ENCODE measurements at places on chromosomes 5 and 9. TPM values are rescaled to one million over a fixed set of nuclear protein-coding genes. Genes with fewer than 3 reads are reported as not detected.
A peak's percentile ranks its signal among the peaks of the same experiment; 100 is the strongest.

Gene PCDHAC1
- not detected for total RNA-seq

Gene PCDHGB5
- not detected for total RNA-seq

Gene EFNA5
- total RNA-seq = 4.9 TPM

Gene RUFY1
- total RNA-seq = 41.8 TPM

Gene TPPP
- total RNA-seq = 20.7 TPM

Gene HRH2
- total RNA-seq = not detected

Gene SH2D3C
- not detected for total RNA-seq

Gene C9orf50
- total RNA-seq = not detected

Gene CER1
- total RNA-seq = not detected

- DNase-seq = peak; percentile 48
Observed at GRCh38 chr5:142322747-142323479, 1.9 kb downstream of the SPRY4 start.

- no peak for DNase-seq
Observed at GRCh38 chr5:164394686-164395194, 889.3 kb downstream of the MAT2B start.

GRCh38 chr5:539469-540070 is 15.3 kb upstream of the SLC9A3 start:
- DNase-seq = no peak

GRCh38 chr5:57435701-57436134 is 46.9 kb downstream of the ACTBL2 start:
- DNase-seq = peak; percentile 91

DNA sequence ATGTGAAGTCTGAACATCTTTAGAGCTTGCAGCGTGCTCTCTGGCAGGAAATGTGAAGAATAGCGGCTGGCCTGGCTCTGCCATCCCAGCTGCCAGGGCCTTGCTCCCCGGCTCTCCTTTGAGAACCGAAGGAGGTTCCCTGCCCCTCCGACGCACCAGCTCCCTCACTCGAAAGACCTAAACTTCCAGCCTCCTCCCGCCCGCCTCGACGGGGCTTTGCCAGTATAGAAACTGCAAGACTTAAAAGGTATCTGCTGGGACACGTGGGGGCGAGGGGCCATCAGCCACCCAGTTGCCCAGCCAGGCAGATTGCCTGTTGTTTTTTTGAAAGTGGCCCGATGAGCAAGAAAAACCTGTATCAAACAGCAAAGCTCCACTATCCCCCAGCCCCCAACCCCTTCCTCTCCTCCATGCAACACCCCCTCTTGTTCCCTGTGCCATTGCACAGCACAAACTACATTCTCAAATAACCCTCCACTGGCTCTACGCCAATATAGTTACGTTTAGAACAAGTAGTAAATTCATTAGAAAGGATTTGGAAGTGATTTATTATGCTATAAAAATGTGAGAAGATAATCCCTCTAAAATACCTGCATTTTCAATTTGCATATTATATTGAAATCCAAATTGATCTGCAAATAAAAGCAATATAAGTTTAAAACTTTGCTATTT is 331.9 kb downstream of the MED10 start:
- DNase-seq = no peak

GRCh38 chr9:14978022-14979000 is 68.1 kb upstream of the FREM1 start:
- DNase-seq = no peak

GRCh38 chr5:91007780-91008402 is 375.2 kb downstream of the ARRDC3 start:
- peak; percentile 23 for DNase-seq

DNA sequence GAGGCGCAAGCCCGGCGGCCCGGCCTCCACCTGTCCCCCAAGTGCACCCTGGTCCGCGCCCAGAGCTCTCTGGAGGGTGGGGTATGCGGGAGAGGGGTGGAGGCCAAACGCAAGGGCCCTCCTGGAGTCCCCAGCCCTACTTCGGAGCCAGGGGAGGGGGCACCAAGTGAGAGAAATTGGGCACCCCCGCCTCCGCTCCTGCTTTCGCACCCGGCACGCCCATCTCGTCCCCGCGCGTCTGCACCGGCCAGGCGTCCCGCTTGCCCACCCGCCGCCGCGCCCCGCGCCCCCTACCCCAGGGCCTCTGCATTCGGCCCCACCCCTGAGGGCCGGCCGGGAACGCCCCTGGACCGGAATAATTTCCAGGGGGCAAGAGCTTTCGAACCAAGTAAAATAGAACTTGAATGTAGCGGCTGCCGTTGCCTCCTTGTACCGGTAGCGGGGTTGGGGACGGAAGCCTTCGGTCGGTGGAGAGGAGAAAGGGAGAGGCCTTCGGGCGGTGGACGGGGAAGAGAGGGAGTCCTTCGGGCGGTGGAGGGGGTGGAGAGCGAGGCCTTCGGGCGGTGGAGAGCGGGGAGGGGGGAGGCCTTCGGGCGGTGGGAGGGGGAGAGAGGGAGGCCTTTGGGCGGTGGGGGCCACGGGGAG is 694 bp upstream of the PHPT1 start:
- peak; percentile 34 for DNase-seq

DNA sequence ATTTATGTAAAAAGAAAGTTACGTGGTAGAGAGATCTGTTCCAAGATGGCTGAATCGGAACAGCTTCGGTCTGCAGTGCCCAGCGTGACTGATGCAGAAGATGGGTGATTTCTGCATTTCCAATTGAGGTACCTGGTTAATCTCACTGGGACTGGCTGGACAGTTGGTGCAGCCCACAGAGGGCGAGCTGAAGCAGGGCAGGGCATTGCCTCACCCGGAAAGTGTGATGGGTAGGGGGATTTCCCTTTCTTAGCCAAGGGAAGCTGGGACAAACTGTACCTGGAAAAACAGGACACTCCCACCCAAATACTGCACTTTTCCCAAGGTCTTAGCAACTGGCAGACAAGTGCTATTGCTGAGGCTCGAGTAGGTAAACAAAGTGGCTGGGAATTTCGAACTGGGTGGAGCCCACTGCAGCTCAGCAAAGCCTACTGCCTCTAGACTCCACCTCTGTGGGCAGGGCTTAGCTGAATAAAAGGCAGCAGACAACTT is 13.1 kb upstream of the HSD17B4 start:
- peak; percentile 69 for DNase-seq

DNA sequence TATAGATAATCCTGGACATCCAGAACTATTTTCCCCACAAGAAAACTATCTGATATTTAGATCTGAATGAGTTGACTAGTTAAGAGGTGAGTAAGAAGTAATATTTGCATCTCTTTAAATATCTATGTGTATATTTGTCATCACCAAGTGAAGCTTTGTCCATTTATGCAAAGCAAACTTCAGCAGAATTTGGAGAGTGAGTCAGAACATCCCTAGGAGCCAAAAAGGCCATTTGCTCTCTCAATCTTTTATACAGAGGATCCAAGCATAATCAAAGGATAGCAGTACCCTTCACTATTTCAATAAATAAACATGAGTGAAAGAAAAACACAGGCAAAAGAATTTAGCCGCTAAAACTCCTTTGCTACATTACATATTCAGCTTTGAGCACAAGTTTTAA is 454.4 kb downstream of the NR2F1-AS1 start:
- DNase-seq = no peak

GRCh38 chr5:62886603-62887315 is 308.1 kb downstream of the LRRC70 start:
- DNase-seq = no peak

DNA sequence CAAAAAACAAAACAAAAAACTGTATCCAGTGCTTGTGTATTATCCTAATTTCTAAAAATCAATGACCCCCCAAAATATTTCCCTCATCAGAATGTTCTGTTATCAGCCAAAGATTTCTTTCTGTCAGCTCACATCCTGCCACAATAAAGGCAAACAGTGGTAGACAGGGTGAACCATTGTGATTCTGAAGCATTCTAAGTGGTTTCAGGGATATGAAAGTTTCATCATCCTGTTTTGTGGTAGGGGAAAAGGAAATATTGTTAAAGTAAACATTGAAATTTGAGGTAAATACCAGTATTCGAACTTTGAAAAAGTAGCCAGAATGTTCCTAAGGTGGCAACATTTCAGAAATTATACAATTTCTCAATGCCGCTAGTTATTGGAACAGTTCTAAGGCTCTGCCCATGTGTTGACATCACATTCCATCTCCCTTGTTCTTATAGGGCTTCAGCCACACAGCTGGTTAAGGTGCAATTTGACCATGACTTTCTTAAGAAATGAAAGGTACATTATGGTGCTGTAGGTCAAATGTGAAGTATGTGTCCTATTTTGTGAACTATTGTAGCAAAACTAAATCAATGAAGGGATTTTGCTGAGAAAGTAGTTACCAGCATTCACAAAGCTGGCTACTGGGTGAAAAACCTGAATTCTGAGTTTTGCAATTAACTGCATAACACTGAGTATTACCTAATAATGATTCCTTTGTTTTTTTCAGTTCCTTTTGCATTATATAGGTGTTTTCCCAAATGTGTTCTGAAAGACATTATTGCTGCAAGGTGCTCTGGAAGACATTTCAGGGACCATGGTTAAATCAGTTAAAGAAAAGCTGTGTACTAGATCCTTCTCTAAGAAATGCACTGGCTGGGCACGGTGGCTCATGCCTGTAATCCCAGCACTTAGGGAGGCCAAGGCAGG is 107.6 kb upstream of the RASGRF2 start:
- no peak for DNase-seq

DNA sequence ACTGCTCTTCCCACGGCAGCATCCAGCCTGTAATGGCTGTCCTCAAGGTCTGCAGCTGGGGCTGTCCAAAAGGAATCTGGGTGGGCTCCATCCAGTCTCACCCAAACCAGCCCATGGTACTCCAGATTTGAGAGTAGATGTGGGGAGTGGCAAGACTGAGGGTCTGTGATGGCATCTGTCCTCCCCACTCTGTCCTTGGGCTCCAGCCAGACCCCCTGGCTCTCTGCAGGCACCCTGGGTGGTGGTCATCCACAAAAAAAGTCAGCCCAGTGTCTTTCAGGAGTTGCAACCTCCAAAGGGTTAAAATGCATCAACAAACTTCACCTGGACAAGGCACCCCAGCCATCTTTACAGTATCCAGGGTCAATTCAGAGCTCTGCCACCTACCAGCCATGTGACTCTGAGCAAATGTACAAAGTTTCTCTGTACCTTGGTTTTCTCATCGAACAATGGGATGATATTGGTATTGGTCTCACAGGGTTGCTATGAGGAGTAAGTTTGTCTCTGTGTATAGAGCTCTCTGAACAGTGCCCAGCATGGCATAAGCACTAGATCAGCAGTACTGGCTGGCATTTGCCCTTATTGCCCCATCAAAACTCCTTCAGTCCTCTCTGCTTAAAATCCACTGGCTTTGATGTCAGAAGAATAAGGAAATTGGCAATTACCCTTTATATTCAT is 7.3 kb upstream of the S1PR3 start:
- no peak for DNase-seq

- no peak for DNase-seq
Observed at GRCh38 chr5:21654556-21654955, 1198.6 kb downstream of the CDH12 start.

DNA sequence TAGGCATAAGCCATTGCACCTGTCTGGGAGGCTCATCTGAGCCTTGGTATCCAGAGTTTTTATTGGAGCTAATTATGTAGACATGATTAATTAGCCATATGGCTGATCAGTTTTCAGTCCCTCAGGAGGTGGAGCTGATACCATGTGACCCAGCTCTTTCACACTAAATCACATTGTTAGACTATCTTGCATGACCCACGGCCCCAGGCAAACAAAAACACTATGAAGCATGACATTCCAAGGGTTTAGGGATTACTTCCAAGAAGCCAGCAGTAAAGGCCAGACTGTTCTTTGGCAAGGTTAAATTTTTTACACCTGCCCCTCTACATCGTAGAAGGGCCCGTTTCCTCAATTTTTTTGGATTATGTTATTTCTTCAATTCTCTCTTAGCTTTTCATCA is 5.0 kb upstream of the C5orf24 start:
- no peak for DNase-seq

GRCh38 chr9:109166771-109167601 is at the start of gene FRRS1L:
FRRS1L (minus strand) TSS chr9:109167249; CDS start chr9:109167138, 111 bp downstream.
- DNase-seq = no peak

DNA sequence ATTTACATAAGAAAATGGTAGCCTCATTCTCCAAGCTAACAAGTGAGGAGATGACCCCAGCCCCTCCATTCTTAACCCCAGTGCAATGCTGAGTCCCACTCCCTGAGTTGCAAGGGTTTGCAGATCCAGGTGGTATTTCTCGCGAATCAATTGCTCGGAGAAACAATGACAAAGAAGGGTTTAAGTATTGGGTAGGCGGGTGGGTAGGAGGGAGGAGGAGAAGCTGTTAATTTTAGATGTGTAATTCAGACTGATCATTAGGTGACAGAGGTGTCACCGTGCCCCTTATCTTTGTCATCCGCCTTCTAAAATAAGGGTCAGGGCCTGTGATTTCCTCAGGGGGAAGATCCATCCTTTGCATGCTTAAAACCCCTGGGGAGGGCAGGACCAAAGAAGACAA is 17.0 kb upstream of the SH3RF2 start:
- no peak for DNase-seq

DNA sequence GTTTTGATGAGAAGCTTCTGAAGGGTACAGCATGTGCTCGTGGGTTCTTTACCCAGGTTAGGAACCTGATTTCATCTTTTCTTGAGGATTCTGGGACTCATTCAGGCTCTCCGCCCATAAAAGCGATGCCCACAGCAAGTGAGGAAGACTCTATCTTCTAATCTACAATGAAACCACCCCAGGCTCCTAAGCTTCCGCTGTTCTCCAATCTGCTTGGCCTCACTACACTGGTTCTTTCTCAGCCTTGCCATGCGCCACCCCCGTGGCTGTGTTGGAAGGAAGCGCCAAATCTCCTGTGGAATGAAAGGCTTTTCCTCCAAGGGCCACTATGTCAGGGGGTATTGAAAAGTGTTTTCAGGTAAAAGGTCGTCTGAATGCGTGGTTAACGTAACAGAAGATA is 135.6 kb downstream of the MYO10 start:
- DNase-seq = no peak

DNA sequence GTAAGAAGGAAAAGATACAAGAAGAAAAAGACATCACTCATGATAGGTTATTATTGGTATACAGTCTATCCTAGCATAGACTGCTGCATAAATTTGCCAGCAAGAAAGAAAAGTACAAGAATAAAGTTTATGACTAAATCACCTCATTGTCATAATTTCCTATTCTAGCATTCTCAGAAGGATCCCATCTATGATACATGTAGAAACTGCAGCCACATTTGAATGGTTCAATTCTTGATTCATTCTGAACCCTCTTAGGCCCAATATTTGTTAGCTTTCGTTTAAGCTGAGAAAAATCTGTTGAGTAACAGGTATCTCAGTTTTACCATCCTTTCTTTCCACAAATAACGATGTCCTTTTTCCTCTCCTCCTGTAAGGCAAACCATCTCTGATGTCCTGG is 21.2 kb downstream of the INVS start:
- DNase-seq = no peak

- DNase-seq = no peak
Observed at GRCh38 chr5:74199005-74199404, 441.5 kb downstream of the ENC1 start.

- DNase-seq = no peak
Observed at GRCh38 chr5:132661231-132662003, 3.4 kb downstream of the IL13 start.

- DNase-seq = no peak
Observed at GRCh38 chr5:55657443-55657842, 54.7 kb downstream of the SLC38A9 start.
